Vagina (tissue), 2 donors: ENCODE measurements at places on chromosomes 1 and 21.

DNA sequence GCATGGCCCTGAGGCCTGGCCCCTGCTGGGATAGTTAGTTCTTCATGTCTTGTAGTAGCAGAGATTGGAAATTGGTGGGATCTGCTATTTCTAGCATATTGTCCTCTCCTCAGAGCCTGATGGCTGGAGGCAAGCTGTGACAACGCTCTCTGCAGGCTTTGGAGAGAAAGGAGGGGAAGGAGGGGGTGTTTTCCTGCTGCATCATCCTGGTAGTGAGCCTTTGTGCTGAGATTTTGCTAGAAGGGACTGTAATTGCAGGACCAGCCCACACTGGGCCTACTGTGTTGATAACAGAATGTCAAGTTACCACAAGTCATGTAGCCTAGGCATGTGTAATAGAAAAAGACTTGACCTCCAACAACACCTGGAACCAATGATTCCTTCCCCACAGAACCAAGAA lies 351.0 kb downstream of the SIPA1L2 start:
- no peak for DNase-seq

GRCh38 chr21:34874684-34875513 lies 174.2 kb downstream of the RUNX1 start:
- DNase-seq = no peak

GRCh38 chr1:92081031-92081430 lies 886 bp downstream of the BTBD8 start:
- no peak for DNase-seq

GRCh38 chr1:214425716-214426425 lies 125.5 kb downstream of the PTPN14 start:
- DNase-seq = no peak

DNA sequence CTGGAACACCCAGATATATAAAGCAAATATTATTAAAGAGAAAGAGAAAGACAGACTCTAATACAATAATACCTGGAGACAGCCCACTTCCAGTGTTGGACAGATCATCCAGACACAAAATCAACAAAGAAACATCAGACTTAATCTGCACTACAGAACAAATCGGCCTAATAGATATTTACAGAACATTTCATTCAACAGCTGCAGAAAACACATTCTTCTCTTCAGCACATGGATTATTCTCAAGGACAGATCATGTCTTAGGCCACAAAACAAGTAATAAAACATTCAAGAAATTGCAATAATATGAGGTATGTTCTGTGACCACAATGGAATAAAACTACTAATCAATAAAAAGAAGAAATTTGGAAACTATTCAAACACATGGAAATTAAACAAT lies 398.3 kb upstream of the DUSP10 start:
- DNase-seq = no peak

- no peak for DNase-seq
These were observed 85.5 kb upstream of the CACNA1E start for GRCh38 chr1:181397845-181398244.

DNA sequence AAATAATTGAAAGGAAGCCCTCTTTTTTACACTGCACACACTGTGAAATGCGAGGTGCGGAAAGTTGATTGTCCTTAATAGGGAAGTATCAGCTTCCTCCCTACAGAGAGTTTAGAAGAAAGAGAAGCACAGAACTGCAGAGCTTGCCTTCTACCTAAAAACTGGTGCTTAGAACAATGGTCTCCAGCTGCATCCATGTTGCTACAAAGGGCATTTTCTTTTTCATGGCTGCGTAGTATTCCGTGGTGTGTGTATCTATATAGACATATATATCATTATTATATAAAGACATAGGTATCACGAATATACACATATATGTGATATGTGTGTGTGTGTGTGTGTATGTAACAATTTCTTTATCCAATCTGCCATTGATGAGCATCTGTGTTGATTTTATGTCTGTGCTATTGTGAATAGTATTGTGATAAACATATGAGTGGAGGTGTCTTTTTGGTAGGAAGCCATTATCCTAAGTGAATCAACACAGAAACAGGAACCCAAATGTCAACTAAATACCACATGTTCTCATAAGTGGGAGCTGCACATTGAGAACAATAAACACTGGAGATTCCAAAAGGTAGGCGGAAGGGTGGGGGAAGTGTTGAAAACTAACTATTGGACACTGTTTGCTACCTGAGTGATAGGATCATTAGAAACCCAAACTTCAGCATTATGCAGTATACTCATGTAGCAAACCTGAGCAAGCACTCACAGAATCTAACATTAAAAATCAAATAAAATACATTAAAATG lies 290.0 kb upstream of the RUNX1 start:
- no peak for DNase-seq

DNA sequence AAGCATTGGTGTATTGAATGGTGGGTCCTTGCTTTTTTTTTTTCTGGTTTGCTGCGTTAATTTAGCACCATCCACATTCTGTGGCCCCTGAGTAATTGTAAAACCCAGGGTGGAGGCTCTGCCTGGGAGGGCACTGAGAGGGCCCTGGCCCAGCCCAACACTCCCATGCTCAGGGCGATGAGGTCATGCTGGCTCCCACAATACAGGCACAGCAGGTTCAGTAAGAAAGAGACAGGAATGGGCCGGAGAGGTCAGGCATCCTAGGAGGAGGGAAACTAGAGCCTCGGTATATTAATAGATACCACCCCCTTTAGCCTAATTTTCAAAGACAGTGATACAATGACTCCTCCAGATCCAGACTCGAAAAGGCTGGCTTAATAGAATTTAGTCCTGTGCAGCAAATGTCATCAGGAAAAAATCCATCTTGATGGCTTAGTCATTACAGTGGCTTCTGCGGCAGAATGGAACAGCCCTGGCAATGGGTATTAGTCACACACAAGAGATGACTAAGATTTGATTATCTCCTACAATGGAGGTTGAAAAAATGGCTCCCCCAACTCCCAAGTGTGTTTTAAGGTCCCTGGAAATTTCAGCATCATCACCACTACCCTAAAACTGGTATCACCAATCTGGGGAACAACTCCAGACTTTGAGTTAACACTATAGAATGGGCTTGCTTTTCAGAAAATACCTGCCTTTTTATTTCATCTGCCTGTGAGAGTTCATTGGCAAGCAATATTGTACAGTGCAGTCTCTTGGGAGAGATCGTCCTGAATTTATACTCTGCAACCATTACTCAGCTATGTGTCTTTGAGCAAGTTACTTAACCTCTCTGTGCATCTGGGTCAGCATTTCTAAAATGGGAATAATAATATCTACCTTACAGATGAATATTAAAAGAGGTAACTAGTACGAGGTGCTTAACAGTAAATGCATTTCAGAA lies 43.9 kb upstream of the LYST start:
- no peak for DNase-seq

- peak; percentile 91 for DNase-seq
These were observed 65.2 kb upstream of the TARBP1 start for GRCh38 chr1:234544087-234544579.

DNA sequence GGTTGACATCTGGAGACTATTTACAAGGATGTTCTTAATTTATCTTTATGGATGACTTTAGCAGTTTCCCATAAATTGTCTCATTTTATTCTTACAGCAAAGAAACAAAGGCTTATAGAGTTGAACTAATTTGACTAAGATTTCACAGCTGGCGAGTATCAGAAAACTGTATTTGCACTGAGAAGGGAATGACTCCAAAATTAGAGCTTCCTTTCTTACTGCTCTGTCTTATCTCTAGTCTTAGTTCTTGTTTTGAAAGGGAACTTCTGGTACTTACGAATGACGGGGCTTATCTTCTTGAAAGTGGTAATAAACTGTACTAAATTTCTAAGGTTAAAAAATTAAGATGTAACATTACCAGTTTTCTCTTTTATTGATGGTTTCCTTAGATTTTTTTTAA lies 13.6 kb downstream of the CNST start:
- DNase-seq = no peak
